ENCODE measurements at places on chromosomes 2 and 18.

- peak; percentile 30 for DNase-seq
Observed at GRCh38 chr2:58767828-58768714, 526.9 kb upstream of the FANCL start.

- no peak for DNase-seq
Observed at GRCh38 chr2:16303273-16303577, 362.4 kb downstream of the CYRIA start.

DNA sequence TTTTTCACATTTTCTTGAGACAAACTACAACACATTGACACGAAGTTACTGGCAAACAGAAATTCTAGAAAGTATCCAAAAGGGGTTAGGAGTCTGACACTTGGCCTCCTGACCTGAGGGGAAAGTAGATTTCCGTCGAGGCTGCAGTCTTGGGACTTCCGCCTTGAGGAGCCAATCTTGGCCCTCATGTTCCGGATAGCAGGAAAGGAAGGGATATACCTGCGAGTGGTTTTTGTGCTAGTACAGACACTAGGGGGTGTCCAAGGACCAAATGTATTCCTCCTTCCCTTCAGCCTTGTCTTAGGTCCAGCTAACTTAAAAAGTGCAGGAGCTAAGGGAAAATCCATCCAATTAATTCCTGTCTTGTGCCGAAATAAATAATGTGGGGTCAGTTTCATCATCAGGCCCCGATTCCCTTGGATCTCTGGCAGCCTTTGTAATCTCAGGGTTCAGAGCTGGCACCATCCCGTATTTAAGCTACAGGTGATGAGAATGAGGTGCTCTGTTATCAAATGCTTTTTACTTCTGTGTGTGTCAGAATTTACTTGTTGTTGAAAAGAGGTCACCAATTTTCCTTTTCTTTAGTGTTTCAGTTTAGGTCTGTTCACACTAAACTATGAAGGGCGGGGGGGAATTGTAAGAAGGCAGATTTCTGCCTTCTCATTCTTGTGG, 330.2 kb upstream of the FANCL start:
- peak; percentile 74 for DNase-seq

GRCh38 chr18:33802955-33803354, 224.9 kb downstream of the ASXL3 start:
- DNase-seq = no peak

GRCh38 chr2:3633982-3634595, 23.9 kb upstream of the ALLC start:
- DNase-seq = no peak

GRCh38 chr2:197707316-197708213, 2.4 kb downstream of the MARS2 start:
- DNase-seq = no peak

GRCh38 chr18:72041313-72042032, 502.7 kb downstream of the CBLN2 start:
- no peak for DNase-seq

- DNase-seq = no peak
Observed at GRCh38 chr18:13594551-13594950, 131.8 kb downstream of the FAM210A start.

DNA sequence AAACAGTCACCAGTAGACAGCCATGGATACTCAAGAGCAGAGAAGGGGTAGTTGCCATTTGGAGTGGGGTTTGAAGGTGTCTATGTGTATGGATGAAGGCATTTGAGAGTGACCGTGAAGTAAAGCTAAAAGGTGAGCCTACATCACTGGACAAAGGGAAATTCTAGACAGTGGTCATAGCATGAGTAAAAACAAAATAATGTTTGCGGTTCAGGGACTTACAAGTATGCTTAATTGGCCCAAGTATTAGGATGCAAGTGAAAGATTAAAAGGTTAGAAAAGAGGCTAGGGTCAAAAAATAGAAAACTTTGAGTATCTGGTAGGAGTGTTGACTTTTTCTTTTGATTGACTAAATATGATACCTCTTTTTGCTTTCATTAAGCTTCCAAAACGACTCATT, 238.1 kb upstream of the SLC8A1 start:
- no peak for DNase-seq

GRCh38 chr2:168577885-168578284, 121.8 kb downstream of the CERS6 start:
- DNase-seq = no peak

- DNase-seq = no peak
Observed at GRCh38 chr2:8036366-8036765, 645.5 kb upstream of the ID2 start.

DNA sequence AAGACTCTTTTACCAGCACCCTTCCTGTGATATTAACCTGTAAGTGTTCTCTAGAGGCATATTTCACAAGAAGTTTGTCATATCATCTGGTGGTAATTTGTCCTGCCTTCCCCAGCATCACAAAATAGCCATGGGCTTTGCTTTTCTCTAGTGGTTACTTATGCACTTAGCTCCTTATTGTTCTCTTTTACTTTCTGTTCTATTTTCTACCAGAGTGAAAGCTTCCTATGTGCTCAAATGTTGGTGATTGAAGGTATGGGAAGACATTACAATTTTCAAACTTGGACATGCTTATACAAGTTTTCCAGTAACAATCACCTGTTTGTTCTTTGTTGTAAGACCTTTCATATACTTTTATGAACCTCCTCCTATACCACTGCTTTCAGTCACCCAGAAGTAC, 87.0 kb upstream of the KCNH7 start:
- no peak for DNase-seq

DNA sequence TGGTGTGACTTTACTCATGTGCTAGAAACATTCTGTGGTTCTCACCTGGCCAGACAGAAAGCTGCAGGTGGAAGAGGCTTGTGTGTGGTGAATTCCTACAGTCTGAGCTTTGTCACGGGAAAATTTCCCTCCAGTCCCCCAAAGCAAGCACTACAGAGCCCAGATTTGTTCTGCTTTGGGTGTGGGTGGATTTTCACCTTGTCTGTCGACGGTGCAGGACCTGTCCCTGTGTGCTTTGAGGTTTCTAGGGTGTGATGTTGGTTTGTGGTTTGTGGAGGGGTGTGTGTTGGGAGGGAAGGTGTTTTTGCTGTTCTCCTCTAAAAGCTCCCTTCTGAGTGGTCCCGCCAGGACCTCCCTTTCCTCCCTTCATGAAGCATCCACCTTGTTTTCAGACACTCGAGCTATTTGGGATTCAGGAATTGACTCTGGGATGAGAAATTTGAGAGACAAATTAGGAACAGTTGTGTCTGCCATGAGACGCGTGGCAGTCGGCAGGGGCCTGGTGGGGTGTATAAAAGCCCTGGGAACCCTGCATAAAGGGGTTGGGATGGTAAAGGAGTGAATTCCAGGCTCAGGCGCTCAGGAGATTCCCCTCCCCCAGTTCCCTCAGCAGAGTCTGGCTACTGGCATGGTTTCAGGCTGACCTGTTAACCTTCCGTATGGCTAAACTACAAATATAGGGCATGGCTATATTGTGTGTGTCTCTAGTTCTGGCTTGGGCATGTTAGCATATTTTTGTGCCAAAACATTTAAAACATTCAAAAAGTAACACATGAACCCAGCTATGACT, 65.5 kb downstream of the DGKD start:
- DNase-seq = no peak

- DNase-seq = no peak
Observed at GRCh38 chr2:181305301-181306123, 151.7 kb upstream of the ITGA4 start.

- DNase-seq = no peak
Observed at GRCh38 chr18:62555135-62555534, 32.3 kb downstream of the ZCCHC2 start.

All from NCI-H446 treated with DMSO at 0.1 percent for 48 hours (cell line).